HS-5 (cell line): ENCODE measurements at places on chromosomes 2 and 18.

GRCh38 chr2:67776276-67776675 lies 286.5 kb downstream of the C1D start:
- no peak for DNase-seq

GRCh38 chr2:129895061-129895460 lies 84.4 kb upstream of the RAB6C start:
- no peak for DNase-seq

GRCh38 chr18:3791238-3791637 lies 341.3 kb downstream of the TGIF1 start:
- no peak for DNase-seq

GRCh38 chr2:12750166-12750905 lies 33.6 kb downstream of the TRIB2 start:
- no peak for DNase-seq

GRCh38 chr18:65608471-65608870 lies 142.3 kb upstream of the CDH7 start:
- DNase-seq = no peak

DNA sequence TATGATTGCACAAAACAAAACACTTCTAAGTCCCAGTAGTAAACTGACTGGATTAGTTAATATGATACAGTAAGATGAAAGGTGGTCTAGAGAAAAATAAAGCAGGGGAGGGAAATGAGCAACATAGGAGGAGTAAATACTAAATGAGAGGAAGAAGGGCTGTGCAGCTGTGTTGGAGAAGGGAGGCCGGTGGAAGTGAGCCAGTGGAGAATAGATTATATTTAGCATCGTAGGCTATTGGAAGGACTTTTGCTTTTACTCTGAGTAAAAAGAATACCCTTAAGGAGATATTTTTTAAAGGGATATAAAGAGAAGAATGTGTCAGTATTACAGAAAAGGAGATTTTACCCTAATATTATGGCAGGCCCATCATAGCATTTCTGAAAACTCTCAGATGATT lies 12.7 kb downstream of the WDR75 start:
- DNase-seq = no peak

DNA sequence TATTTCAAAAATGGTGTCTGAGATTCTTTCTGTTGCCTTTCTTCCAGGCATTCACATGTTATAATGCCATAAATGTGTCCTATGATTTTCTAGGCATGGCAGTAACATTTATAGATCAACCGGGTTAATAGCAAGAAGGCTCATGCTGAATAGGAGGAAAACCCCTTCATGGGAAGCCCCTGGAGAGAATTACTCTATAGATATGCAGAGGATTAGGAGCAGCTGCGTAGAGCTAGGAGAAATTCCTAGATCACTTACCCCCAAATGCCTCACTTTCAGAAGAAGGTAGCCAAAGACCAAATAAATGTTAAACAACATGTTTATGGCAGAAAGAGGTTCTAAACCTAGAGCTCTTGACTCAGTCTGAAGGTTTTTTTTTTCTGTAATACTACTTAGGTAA lies 153.4 kb upstream of the CTNNA2 start:
- DNase-seq = no peak

GRCh38 chr2:40202798-40203400 lies 249.0 kb downstream of the SLC8A1 start:
- no peak for DNase-seq

DNA sequence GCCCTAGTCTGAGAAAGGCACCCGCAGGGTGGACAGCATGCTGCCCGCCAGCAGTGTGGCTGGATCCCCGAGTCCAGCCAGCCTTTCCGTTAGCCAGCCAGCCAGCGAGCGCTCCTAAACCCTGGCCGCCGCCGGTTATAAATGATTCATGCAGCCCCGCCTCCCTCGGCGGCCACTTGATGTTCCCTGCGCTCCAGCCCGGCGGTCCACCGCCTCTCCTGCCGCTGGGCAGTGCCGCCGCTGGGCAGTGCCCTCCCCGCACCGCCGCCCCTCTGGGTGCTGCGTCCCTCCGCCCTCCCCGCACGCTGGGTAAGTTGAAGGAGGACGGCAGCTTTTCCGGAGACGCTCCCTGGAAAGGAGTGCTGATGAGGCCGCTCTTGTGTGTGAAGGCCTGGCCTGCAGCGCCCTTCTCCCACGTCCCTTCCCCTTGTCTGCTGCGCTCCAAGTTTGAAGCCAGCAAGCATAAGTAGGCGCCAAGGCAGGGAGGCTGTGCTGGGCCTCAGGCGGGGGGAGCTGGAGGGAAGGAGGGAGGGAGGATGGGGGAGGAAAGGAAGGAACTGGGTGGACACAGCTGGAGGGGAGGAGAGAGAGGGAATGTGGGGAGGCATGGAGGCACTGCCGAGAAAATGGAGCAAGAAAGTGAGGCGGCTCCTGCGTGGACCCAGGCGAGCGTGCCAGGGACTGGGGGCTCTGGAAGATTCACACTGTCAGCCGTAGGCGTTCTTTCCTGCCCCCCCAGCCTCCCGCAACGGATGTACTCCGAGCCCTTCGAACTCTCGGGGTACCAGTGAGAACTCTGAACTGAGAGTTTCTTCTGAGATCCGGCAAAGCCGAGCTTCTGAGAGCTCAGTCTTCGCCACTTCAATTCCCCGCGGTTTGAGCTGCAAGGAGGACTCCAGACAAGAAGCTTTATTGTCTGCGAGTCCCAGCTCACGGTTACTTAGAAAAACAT lies 131.9 kb downstream of the GLI2 start:
- DNase-seq = no peak

DNA sequence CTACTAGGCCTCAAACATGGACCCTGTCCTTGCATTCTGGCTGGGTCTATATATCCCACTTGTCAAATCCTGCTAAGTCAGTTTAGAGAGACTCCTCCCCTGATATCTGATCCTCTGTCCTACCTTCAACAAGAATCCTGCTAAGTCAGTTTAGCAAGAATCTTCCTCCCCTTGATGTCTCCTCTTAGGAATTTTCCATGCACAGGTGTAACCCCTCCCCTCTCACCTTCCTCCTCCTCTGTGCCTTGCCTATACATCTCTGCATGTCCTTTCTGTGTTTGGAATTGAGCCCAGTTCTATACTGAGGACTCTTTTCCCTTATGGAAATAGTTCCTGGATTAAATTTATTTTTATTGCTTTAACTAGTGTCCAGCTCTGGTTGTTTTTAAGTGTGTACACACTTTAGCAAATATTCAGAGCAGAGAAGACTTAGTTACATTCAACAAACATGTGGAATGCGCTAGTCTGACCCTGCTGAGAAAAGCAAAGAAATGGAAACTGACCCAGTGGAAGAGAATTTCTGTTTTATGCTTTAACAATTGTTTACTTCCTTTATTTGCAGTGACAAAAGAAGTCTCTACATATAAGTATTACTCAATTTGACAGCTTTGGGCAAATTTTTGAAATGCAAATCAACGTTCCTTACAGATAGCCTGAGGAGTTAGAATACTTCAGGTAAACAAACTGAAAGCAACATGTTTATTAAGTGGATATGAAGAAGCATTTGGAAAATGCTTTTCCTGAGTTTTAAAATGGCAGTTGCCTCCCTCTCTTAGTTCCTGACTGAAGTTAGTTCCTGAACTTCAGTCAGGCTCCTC lies 80.6 kb downstream of the RIT2 start:
- no peak for DNase-seq

DNA sequence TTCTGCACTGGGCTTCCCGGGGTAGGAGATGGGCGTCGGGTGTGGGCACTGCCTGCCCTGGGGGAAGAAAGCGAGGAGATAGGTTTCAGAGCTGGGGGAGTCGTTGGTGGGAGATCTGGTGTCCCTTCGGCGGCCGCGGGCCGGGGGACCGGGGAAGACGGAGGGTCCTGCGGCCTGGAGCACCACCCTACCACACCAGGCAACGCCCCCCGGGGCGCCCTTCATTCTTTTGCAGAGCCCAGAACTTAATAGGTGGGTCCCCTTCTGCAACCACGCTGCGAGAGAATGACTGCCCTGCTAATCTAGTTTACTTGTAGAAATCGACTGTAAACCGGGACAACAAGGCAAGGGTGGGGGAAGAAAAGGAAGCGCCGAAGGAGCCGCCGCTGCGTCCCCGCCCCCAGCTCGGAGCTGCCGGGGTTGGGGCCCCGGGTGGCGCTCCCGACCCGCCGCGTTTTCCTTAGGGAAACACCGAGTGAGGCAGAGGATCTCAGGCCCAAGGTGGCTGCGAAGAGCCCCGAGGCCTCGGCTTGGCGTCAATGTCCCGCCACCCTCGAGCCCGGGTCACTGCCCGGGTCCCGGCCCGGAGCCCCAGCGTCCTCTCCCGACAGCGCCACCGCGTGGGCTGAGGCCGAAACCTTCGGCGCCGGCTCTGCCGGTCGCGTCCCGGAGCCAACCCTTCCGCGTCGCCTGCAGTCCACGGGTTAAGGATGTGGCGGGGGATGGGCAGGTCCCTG lies 5.4 kb upstream of the SATB2 start:
- DNase-seq = no peak

- no peak for DNase-seq
Measured at GRCh38 chr2:20526160-20526559, 79.3 kb downstream of the RHOB start.
